ENCODE measurements at places on chromosomes 16 and 17.

DNA sequence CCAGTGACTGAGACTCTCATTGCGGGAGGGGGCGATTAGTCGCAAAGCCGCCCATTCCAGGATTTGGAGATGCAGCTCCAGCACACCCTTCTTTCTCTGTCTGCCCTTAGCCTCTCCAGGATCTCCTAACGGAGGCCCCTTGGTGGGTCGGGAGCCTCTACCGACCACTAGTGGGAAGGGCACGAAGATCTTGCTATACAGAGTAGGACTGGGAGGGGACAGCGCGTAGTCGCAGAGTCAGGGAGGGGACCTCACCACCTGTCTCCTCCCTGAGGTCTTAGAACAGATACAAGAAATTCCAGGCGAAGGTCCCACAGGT, 588 bp upstream of the SMTNL2 start:
- no peak for DNase-seq

DNA sequence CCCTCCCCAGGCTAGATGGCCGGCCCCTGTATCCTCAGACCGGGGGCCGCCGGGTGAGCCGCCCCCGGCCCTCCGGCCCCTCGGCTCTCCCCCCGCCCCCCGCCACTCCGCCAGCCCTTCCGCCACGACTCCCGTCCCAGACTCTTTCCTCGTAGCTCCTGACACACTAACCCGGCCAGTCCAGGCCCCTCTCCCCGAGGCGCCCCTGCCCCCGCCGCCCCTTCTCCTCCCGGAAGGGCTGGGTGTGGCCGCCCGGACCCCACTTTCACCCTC, 5.6 kb upstream of the TLCD2 start:
- no peak for DNase-seq

DNA sequence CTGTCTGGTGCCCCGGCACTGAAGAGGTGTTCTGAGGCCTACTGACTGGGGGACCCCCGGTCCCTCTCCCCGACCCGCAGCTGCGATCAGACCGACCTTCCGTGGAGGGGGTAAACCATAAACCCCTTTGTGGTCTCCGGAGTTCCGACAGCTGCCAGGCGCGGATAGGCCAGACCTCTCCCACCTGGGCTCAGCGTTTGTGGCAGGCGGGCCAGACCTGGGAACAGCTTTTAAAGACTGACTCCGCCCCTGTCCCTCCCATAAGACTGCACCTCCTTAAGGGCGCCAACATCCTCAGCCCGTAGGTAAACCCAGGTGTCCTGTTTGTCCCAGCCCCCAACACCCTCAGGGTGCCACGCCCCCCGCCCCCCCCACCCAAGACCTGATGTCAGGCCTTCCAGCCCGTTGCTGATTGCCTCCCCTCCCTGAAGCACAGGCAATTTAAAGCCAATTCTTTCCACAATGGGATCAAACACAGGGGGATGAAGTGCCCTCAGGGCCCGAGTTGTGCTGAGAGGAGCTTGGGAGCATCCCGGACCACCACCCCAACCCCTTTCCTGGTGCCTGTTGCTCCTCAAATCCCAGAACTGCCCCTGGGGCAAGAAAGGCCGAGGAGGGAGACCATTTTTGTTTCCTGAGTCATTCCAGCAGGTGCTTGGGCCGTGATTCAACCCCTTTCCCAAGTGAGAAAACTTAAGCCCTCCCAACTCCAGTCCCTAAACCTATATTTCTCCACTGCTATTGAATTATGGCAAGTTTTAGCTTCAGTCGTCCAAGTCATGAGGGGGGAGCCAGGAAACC, at the start of gene SOX15:
Gene SOX15, minus strand, starts transcription at position 204 of the 801 bp plus-strand sequence. CDS start 418 bp downstream, outside the sequence.
- DNase-seq = peak; percentile 88

GRCh38 chr17:46154151-46154816, 38.9 kb downstream of the KANSL1 start:
- no peak for DNase-seq

DNA sequence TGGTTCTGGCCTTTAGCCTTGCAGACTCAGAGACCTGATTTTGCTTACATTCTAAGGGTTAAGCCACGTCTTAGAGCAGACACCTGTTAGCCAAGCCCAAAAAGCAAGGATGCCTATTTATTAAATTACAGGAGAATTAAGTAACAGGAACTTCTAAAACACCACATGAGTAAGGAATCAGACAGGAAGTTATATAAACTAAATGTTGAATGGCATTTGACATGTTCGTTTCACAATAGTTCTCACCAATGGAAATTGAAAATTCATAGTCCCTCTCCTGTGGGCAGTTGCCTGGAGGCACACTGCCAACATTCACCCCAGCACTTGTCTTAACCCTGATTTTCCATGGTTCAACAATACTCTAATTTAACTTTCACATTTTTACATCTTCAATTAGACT, 9.0 kb downstream of the KRTAP9-7 start:
- DNase-seq = no peak

- DNase-seq = no peak
Observed at GRCh38 chr17:37493249-37494027, 3.7 kb downstream of the DUSP14 start.

GRCh38 chr17:798246-798645, 16.1 kb downstream of the MRM3 start:
- no peak for DNase-seq

DNA sequence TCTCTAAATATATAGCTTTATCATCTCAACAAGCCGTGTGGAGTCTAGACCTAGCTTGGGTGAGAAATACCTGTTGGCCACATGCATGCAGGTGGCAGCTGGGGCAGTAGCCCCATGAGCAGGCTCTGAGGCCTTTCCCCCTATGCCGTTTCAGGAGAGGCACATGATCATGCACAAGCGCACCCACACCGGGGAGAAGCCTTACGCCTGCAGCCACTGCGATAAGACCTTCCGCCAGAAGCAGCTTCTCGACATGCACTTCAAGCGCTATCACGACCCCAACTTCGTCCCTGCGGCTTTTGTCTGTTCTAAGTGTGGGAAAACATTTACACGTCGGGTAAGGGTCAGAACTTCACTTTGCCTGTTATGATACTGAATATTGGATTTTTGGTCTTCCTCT, 16.7 kb upstream of the CARMIL2 start:
- DNase-seq = no peak

- DNase-seq = no peak
Observed at GRCh38 chr17:8332688-8333087, 7.0 kb upstream of the ODF4 start.

DNA sequence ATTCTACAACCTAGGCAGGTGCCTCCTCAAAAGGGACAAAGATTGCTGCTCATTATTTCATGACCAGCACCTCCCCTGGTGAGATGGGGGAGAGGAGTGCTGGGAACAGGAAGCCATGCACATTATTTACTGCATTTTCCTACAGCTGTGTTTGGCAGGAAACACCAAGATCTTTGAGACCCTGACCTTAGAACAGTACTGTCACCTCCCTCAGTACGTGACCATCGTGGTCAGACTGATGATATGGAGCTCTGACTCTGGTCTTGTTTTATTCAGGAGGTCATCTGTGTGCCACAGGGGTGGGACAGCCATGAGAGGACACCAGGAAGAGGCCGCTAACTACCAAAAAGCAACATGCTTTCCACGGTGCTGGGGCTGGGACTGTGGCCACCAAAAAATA, 37.4 kb downstream of the USP22 start:
- no peak for DNase-seq

DNA sequence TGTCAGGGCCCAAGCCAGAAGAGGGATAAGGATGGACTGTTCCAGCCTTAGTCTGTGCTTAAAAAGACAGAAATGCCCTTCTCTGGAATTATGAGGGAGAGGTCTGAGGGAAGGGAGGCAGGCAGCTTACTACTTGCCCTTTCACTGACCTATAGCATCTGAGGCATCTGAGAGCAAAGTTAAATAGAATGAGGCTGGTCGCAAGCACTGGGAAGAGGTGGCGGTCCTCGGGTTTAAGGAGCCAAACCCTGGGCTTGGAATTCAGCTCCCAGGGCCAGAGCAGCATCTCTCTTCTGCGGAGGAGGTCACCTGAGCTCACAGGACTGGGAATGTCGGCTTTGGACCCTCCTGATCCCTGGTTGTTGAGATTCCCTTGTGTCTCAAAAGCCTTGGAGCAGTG, 3.1 kb upstream of the LIMD2 start:
- no peak for DNase-seq

- DNase-seq = no peak
Observed at GRCh38 chr17:17999364-18000029, 26.8 kb downstream of the DRC3 start.

DNA sequence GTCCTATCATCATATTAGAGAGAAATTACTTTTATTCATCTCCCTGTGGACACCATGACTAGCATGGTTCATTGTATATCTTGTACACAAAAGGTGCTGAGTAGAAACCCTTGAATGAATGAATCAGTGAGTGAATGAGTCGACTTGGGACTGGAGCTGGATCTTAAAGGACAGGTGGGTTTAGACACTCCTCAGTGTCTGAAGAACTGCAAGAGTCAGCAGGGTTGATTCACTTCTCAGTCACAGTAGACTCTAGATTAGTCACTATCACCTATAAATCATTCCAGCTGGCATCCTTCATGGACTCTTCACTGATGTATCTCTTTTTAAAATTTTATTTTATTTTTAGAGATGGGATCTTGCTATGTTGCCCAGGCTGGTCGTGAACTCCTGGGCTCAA, 30.1 kb upstream of the PMFBP1 start:
- DNase-seq = peak; percentile 72

All from RWPE1 (cell line).